Left colon (tissue), 2 donors: ENCODE measurements at places on chromosomes 7 and 10. TPM values are rescaled to one million over a fixed set of nuclear protein-coding genes. Genes with fewer than 3 reads are reported as not detected.

DNA sequence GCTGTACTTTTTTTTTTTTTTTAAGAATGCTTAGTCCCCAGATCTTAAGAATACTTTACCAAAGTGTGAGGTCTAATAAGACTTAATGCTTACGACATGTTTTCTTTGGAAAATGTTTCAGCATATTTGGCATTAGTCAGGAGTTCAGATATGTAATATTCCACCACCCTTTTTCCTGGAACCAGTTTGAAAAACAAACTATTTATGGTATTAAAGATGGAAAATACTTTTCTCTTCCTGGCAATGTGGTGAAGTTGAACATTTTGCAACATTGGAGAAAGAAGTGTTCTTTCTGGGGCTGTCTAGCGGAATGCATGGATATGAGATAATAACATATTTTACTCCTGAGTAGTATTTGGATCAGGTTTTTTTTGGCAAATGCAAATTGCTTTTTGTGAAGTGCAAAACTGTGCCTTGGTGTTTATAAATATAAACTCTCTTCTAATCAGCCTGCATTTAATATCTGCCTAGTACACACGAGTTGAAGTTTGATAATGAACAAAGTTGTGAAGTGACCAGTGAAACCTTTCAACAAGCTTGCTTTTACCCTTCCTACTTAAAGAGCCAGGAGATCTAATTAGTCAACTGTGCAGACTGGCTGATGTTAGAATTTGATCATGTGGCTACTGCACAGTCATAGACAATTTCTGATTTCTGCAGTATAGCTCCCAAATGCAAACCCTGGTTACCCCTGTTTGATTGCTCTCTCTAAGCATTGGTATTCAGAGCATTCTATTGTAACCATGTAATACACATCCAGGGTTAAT lies 20.9 kb downstream of the MAP3K8 start:
- no peak for DNase-seq

DNA sequence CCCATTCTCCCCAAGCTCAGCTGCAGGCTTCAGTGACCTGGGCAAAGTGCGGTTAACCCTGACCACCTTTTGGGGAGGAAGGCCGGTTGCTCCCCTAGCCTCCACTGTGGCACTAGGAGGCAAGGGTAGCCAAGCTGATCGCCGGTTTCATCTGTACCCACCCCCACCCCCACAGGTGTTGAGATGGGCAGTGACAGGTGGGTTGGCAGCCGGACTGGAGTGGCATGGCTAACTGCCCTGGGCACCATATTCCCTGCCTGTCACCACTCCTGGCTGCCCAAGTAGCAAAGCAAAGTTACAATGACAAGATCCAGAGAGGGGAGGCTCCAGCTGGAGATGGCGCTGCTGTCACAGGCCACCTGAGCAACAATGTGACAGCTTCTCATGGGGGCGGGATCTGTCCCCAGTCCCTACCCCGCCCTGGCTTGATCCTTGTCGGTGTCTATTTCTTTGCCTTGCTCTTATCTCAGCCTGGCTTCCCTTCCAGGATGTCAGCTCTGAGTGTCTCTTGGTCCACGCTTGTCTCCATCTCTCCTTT lies 27.0 kb upstream of the BMS1 start:
- DNase-seq: no peak

DNA sequence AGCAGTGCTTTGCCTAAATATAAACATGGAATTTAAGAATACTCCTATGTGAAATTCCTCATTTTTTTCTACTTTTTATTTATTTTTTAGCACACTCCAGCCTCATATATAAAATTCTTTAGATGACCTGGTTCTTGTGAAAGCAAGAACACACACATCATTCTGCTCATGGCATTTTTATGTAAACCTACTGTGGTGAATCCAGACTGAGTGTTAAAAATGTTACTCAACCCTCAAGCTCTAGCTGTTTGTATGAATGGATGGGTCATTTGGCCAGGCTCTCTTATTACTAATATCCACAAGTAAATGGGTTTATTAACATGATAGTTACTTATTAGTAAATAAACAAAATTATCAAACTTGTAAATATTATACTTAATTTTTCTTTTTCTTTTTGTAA lies 551.7 kb upstream of the LRRN3 start:
- DNase-seq: no peak

FAM25G gene
- 2.7 TPM for total RNA-seq

NEUROG3 gene
- total RNA-seq: 2.4 TPM

BLVRA gene
- 2.9 TPM for total RNA-seq

CPN1 gene
- total RNA-seq: not detected

TRA2A gene
- total RNA-seq: 63.9 TPM
